ENCODE measurements at places on chromosomes 3 and 15.
A peak's percentile ranks its signal among the peaks of the same experiment; 100 is the strongest.

GRCh38 chr3:126125781-126126251, 41.9 kb upstream of the SLC41A3 start:
- DNase-seq = no peak

DNA sequence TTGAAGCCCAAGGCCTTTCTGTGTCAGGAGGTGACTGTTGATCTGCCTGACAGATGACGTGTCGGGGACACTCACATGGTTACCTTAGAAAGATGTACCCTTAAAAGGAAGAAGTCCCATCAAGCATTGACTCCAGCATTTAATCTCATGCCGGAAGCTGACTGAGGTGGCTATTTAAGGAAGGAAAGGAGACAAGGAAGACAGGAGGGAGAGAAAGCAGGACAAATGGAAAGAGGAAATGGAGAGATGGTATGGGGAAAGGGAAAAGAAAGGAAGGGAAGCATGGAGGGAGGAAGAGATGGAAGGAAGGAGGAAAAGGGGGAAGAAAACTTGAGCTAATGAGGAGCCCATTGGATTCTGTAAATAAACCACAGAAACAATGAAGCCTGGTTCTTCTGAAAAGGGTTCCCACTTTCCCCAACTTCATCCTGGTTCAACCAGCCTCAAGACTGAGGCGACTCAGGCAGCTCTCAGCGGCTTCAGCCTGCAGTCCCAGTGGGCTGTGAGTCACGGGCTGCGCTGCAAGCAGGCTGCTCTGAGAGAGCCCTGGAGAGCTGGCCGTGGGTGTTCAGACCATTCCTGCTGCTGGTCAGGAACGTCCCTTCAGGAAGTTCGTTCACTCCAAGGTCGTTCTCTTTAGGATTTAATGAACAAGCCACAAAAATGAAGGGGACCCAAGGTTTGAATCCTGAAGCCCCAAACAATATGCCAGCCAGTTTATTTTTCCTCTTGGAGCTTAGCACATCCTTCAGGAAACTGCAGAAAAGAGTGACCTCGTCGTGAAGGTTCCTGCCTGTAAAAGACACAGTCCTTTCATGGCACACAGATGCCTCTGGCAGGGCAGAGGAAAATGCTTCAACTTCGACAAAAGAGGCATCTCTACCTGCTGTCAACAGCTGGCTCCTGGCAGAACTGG, 69.6 kb upstream of the THBS1 start:
- DNase-seq = no peak

GRCh38 chr3:24985668-24986067, 442.4 kb upstream of the RARB start:
- DNase-seq = no peak

GRCh38 chr3:87494264-87494663, 217.9 kb upstream of the POU1F1 start:
- DNase-seq = no peak

DNA sequence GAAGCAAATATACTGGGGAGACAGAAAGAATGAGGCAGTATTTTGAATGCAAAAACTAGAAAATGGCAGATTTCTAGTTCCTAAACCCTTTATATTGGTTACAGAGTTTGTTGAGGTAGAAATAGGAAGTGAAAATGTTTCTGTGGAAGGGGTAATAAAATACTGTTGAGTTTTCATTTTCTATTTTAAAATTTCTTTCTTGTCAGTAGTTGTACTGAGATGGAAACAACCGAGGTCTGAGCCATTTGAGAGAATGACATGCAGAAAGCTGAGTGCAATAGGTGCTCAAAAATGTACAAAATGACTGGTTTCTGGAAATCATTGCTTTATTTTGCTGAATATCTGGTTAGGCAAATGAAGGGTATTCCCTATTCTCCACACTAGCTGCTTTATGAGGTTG, 361.4 kb downstream of the CHL1 start:
- no peak for DNase-seq

DNA sequence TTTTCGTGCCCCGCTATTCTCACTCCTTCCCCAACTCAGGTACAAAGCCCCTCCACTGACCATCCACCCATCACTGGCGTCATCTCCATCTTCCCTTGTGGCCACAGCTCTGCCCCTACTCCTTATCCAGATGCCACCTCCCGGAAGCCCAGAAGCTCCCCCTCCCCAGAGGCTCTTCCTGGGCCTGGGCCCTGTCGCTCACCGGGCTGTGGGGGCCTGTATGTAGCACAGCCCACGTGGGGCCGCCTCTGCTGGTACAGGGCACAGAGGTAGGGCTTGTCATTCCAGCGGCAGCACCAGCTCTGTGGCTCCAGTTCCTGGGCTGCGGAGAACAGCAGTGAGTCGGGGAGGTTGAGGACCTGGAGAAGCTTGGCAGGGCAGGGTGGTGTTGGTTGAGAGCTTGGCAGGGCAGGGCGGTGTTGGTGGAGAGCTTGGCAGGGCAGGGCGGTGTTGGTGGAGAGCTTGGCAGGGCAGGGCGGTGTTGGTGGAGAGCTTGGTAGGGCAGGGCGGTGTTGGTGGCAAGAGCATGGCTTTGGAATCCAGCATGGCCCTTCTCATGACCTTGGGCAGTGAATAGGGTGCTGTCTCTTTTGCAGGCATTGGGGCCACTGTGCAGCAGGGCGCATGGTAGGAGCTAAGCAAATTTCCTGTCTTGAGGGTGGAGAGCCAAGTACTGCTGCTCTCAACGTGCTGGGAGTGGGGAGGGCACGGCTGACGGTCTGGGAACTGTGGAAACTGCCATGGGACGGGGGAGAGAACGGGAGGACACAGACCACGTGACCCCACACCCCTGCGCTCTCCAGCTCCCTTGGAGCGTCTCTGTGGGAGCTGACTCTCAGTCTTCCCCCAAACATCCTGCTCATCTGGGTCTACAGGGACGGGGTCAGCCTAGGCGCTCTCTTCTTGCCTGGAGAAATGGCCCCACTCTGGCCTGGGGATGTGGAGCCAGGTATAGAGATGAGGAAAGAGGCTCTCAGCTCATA, 43.4 kb downstream of the MUC20 start:
- DNase-seq = no peak

DNA sequence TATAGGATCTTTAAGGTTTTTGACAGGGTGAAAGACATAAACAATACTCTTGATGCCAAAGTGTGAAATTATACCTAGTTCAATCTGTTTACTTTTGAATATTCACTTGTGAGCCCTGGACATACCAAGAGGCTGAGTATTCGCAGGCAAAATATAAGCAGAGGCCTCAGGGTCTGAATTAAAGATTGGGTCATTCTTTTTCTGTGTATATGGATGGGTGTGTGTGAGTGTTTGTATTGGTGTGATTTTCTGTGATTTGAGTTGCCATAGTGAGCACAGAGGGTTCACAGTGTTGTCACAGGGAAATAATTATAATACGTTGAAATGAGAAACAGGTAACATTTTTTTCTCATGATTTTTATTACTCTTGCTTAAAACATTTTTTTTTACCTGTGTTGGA, 770.7 kb upstream of the ALCAM start:
- DNase-seq = no peak

DNA sequence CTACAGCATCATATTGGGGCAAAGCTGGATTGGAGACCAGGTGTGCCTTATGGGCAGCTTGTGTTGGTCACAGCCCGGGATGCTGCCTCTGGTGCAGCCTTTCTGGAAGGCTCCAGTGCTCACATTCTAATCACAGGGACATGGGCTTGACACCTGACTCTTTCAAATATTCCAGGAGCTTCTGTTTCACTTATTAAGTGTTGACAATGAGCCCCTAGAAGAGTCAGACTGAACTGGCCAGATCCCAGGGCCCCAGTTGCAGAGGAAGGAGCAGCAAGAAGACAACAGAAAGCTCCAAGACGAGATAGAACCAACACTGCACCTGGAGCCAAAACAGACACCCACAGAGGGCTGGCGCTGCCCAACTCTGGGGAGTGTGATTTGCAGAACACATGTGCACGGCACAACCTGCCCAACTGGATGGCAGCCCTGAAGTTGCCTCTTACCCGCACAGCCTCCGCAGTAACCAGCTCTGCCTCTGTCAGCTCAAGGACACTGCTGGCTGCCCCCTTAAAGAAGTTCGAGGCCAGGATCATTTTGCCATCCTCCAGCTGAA, 30.3 kb downstream of the ALDH1L1 start:
- no peak for DNase-seq

DNA sequence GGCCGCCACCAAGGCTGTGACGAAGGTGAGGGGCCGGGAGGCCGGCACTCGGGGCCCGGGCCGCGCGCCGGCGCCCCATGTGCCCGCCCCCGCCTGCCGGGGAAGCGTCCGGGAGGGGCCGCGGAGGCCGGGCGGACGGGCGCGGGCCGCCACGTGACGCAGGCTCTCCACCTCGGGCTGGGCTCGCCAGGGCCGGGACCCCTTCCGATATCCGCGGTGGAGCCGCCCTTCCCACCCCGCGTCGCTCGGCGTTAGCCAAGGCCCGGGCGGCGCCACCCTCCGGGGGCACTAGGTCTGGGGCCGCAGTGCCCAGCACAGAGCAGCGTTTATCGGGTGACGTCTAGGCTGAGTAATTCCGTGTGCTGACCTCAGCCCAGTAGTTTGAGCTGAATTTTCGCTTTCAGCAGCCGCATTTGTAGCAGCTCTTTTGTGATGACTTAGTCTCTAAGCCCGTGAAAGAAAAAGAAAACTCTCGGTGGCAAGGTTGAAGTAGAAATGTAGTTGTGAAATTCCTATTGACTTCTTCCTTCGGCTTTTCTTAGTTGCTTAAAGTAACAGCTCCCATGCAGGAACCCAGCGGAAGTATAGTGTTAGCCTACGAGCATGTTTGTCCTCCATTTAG, 885 bp downstream of the CDV3 start:
- peak; percentile 88 for DNase-seq

- DNase-seq = no peak
Measured at GRCh38 chr15:77266708-77267386, 153.1 kb downstream of the PEAK1 start.

- DNase-seq = no peak
Measured at GRCh38 chr15:69156736-69157381, 3.6 kb upstream of the GLCE start.

- no peak for DNase-seq
Measured at GRCh38 chr15:60195611-60196010, 191.5 kb downstream of the FOXB1 start.

GRCh38 chr15:82807920-82808633, 1.4 kb upstream of the WHAMM start:
- DNase-seq = no peak

GRCh38 chr15:66165856-66166255, 87.7 kb downstream of the MEGF11 start:
- DNase-seq = no peak

- DNase-seq = no peak
Measured at GRCh38 chr15:39629906-39630305, 49.0 kb downstream of the THBS1 start.

DNA sequence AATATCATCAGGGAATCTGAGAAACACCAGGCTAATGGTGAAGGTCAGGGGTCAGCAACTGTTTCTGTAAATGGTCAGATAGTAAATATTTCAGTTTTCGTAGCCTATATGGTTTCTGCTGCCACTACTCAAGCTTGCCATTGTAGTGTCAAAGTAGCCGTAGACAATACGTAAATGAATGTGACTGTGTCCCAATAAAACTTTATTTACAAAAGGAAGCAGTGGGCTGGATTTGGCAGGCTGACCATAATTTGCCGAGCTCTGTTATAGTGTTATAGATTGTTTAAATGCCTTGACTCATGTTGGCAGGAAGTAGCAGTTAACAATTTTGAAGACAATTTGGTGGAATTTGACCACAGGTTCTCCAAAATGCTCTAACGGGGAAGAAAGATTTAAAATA, 548.2 kb downstream of the FOXP1 start:
- DNase-seq = no peak

GRCh38 chr15:81886080-81886479, 159.7 kb downstream of the MEX3B start:
- no peak for DNase-seq

DNA sequence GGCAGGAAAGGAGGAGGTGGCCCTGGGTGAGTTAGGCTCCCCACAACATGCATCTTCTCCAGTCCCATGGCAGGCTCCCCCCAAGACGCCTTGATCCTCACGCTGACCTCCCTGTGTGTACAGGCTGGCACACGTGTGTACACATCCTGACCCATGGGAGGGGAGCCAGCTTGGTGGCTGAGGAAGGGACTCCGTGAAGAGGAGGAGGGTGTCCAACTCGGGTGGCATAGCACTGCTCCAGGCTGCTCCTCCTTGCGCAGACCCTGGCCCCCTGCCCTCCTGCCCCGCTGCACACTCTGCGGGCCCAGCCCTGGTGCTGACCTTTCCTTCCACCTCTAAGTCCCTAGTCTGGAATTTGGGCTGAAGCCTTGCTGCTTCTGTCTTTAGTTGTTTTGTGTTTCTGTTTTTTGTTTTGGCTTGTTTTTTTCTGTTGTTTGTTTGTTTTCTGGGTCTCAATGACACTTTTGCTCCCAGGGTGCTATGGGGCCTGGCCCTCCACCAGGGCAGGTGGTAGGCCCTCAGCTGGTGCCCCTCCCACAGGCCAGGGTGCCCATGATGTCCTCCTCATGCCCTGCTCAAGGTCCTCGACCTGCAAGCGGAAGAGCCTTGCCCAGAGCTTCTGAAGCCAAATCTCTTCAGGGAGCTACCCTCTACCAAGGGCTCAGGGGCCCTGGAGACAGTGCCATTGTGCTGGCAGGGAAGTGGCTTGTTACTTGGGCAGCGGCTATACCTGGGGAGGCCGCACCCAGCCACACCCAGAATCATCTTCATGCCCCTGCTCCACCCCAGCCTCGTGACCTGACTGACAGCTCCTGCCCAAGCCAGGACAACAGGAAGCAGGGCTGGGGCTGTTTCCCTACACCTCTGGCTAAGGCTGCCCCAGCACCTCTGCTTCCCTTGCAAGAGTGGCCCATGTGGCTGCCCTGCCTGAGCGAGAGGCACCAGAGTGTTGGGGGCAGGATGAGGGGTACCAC, 5.1 kb downstream of the EPHB3 start:
- no peak for DNase-seq

DNA sequence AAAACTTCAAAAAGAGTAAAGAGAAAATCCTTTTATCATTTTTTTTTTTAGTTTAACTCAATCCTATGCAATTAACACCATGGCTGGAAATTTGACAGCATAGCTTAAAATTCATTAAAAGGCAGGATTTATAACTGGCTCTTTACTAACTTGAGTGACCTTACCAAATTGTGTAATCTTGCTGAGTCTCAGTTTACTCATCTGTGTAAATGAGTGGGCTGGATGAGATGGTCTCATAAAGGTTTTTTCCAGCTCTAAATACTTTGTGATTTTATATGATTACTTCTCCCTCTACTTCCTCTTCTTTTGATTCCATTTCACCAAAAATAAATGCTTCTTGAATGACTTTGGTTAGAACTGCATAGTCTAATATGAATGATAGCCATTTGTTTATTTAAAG, 234.9 kb upstream of the SATB1 start:
- no peak for DNase-seq

DNA sequence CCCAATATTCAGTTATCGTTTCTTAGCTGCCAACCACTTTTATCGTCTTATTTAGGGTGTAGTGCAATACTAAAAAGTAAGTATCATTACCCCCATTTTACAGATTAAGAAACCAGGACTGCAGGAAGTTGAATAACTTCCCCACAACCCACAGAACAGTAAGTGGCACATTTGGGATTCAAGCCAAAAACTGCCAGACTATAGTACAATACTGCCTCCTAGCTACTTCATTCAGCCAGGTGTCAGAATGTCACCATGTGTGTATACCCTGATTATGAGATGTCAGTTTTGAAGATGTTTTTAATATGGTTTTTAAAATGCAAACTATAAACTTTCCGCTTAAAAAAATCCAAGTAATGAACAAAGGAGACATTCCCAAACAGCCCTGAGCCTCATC, 74.2 kb upstream of the PROK2 start:
- DNase-seq = peak; percentile 20

- peak; percentile 29 for DNase-seq
Measured at GRCh38 chr3:12963231-12963896, 109.9 kb downstream of the IQSEC1 start.
